Left cardiac atrium (tissue), 4 donors: ENCODE measurements at places on chromosomes 3 and 15.

- DNase-seq: no peak
Measured at GRCh38 chr3:105495021-105495420, 128.3 kb downstream of the ALCAM start.

- DNase-seq: no peak
Measured at GRCh38 chr3:130648293-130648692, 98.3 kb downstream of the PIK3R4 start.

- no peak for DNase-seq
Measured at GRCh38 chr3:192747746-192748145, 20.4 kb upstream of the FGF12 start.

DNA sequence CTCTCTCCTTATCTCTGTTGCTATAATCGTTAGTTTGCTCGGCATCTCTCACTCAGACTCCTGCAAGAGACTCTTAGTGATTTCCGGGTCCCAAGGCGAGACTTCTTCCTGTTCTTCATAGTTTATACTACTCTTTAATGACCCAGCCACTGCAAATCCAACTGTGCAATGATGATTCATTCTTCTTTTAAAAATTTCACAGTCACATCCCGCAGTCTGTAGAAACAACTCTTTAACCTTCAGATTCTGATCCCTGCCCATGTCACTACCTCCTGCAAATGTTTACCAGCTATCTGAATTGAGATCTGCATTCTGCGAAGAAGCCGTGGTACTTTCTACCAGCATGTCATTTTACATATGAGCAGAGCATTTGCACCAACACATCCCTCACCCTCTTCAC, 2.8 kb upstream of the VGLL3 start:
- DNase-seq: no peak

- DNase-seq: no peak
Measured at GRCh38 chr3:190811775-190812480, 50.6 kb downstream of the GMNC start.

- no peak for DNase-seq
Measured at GRCh38 chr3:51961602-51962569, 5.4 kb downstream of the PCBP4 start.
